ENCODE measurements at places on chromosomes 2 and 18. TPM values are rescaled to one million over a fixed set of nuclear protein-coding genes. Genes with fewer than 3 reads are reported as not detected.

The LOXHD1 gene
- 0.29 TPM for polyA plus RNA-seq

The REG1B gene
- not detected for polyA plus RNA-seq

The CNGA3 gene
- polyA plus RNA-seq: 0.10 TPM

The PROM2 gene
- polyA plus RNA-seq: 0.53 TPM

The MFSD2B gene
- polyA plus RNA-seq: 0.02 TPM

The ALPP gene
- polyA plus RNA-seq: not detected

DNA sequence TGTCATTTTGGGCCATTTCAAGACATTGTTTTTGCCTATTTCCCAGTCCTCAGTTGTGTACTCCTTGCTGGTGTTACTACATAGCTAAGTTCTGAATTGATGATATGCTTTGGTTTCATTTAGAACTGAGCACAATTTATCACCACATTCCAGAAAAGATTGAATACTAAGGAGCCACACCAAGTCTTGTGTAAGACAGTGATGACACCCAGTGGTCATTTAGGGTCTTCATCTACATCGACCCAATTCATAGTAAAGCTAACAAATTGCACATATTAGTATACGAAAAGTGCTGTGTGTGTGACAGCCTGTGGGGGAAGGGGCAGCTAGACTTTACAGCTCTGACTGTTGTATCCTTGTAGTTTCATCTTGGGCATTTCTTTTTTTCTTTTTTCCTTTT lies 10.9 kb upstream of the DLX2 start:
- H3K4me3 ChIP-seq: no peak overlapping the region
- no peaks in the 10 kb centered on the region for H3K36me3 ChIP-seq
- no peak overlapping the region for H3K27ac ChIP-seq

GRCh38 chr2:150528861-150529801 lies 41.7 kb upstream of the RND3 start:
- peaks cover 3% of the 10 kb centered on the region for H3K27me3 ChIP-seq
- no peak overlapping the region for H3K4me3 ChIP-seq
- no peak overlapping the region for H3K27ac ChIP-seq
- H3K4me1 ChIP-seq: no peaks in the 10 kb centered on the region

DNA sequence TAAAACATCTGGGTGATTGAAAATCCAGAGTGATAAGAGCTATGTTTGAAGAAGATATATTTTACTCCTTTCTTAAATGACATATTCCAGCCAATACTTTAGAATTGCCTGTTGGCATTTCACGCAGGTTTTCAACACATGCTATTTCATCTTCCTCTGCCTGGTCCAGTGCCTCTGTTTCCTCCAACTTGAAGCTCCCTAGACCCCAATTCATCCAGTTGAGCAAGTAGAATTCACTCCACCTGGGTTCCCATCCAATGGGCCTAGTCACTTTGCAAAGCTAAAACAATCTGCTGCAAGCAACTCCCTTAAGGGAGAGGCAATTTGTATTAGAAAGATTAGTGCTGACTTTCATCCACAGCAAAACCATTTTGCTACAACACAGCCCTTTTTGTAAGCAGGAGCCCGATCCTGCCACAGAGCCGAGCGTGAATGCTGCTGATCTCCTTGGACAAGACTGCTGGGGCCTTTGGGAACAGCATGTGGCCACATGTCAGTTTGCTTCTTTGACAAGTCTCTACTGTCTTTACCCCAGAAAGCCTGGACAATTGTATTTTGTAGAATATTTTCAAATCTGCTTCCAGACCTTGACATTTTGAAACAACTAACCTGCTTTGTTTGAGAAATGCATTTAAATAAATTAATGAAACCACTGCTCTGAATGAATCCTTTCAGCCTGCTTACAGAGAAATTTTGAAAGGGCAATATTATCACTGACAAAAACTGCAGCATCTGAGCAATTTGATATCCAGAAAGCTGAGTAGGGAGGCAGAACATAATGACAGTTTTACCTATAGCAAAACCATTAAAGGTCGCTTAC lies 259.1 kb downstream of the TDRD15 start:
- H3K27me3 ChIP-seq: no peaks in the 10 kb centered on the region
- no peaks in the 10 kb centered on the region for H3K36me3 ChIP-seq
- H3K4me3 ChIP-seq: no peak overlapping the region
- no peak overlapping the region for H3K27ac ChIP-seq
- no peak for DNase-seq
- H3K4me1 ChIP-seq: peaks cover 4% of the 10 kb centered on the region

- H3K4me3 ChIP-seq: no peak overlapping the region
- H3K27me3 ChIP-seq: no peaks in the 10 kb centered on the region
- H3K36me3 ChIP-seq: no peaks in the 10 kb centered on the region
- peaks cover 3% of the 10 kb centered on the region for H3K4me1 ChIP-seq
These were observed 16.1 kb downstream of the ADAM17 start for GRCh38 chr2:9539531-9539930.

DNA sequence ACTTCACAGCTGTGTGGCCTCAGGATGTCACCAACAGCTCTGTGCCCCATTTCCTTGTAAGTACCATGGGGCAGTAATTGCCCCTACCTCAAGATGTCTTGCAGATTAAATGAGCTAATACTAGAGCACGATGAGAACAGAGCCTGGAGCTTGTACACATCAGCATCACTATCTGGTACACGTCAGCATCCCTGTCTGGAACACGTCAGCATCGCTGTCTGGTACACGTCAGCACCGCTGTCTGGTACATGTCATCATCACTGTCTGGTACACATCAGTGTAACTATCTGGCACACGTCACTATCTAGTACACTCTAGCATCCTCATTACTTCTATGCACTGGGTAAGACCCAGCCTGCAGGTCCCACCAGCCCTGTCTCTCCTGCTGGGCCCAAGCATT lies 37.2 kb downstream of the AQP12A start:
- H3K36me3 ChIP-seq: no peaks in the 10 kb centered on the region
- no peak for DNase-seq
- H3K4me1 ChIP-seq: no peaks in the 10 kb centered on the region
- no peaks in the 10 kb centered on the region for H3K27me3 ChIP-seq

- no peak for DNase-seq
- H3K27ac ChIP-seq: no peak overlapping the region
- no peaks in the 10 kb centered on the region for H3K36me3 ChIP-seq
- H3K4me3 ChIP-seq: no peak overlapping the region
- no peaks in the 10 kb centered on the region for H3K27me3 ChIP-seq
- H3K4me1 ChIP-seq: peaks cover 32% of the 10 kb centered on the region
These were observed 118.4 kb upstream of the HAAO start for GRCh38 chr2:42910645-42911405.
